ENCODE measurements at places on chromosomes 4 and X.

GRCh38 chr4:88008122-88008742 lies 797 bp downstream of the PKD2 start:
- DNase-seq = peak; percentile 12

DNA sequence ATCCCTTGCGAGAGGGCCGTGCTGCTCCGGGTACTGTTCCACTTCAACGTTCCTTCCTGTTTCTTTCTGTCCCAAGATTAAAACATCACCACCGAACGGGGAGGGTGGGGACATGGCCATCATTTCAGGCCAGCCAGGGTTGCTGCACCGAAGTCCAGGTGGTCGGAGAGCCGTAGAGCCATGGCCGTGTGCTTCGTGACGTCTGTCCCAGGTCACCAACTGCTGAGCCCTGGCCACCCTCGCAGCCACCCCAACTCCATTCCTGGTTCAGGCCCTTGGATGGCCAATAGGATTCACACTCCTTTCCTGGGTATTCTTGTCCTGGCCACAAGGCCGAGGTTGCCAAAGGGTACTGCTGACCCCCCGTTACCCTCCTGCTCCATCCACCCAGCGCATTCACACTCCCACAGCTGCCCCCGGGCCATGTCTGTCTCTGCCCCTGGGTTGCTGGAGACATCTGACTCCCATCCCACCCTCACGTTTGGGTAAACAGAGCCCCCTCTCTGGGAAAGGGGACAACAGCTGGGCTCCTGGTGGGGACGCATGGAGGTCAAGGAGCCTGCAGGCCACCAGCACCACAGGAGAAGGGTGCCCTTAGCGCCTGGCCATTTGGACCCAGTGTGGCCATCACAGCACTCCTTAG lies 103.2 kb downstream of the HMX1 start:
- DNase-seq = no peak

- no peak for DNase-seq
Measured at GRCh38 chr4:79201971-79202370, 123.9 kb downstream of the NAA11 start.

DNA sequence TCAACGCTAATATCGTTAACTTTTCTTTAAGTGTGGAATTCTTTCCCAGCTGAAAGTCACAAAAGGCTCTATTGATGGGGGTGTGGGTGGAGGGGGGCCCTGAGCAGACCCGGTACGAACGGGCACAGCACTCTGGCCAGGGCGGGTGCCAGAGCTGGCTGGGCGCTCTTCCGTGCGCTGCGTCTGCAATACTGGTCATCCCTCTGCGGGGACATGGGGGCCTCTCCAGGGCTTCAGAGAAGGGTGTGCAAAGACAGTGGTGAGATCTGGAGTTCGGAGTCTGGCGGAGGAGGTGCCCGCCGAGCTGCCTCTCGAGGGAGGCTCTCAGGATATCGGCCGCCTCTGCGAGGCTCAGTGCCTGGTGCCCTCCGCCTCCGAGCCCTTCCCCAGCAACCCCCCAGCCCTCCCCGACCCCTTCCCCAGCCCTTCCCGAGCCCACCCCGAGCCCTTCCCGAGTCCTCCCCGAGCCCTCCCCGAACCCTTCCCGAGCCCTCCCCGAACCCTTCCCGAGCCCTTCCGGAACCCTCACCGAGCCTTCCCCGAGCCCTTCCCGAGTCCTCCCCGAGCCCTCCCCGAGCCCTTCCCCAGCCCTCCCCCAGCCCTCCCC lies 34.3 kb downstream of the FGFRL1 start:
- no peak for DNase-seq

DNA sequence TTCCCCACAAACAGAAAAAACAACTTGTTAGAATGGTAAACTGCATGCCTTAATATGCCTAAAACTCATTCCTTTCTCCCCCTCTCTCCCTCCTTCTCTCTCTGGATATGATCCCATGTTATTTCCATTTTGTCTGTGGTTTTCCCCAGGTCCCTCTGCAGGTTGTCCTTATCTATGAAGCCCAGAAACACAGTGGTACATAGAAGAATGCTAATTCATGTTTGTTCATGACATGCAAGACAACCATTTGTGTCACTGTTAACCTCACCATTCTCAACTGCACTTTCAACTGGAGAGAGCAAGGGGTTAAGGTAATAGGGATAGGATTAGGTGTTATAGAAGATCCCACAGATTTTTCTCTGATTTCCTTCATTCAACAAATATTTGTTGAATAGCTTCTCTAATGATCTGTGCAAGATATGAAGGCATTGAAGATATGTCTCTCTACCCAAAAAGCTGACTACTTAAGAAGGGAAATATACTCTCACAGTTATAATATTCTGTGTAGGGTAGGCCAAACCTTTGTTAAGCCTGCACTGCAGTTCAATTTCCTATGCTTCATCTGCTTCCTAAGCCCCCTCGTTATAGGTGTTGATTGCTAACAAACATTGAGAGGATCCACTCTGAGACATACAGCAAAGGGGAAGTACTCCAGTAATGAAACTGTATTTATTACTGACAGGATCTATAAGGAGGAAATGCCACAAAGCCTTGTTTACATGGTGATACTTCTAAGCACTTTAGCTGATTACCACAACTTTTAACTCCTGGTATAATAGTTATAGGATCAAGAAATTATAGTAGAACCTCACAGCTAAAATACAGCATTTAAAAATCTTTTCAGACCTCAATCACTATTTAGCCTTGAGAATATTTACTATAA lies 96.1 kb downstream of the FRYL start:
- no peak for DNase-seq

DNA sequence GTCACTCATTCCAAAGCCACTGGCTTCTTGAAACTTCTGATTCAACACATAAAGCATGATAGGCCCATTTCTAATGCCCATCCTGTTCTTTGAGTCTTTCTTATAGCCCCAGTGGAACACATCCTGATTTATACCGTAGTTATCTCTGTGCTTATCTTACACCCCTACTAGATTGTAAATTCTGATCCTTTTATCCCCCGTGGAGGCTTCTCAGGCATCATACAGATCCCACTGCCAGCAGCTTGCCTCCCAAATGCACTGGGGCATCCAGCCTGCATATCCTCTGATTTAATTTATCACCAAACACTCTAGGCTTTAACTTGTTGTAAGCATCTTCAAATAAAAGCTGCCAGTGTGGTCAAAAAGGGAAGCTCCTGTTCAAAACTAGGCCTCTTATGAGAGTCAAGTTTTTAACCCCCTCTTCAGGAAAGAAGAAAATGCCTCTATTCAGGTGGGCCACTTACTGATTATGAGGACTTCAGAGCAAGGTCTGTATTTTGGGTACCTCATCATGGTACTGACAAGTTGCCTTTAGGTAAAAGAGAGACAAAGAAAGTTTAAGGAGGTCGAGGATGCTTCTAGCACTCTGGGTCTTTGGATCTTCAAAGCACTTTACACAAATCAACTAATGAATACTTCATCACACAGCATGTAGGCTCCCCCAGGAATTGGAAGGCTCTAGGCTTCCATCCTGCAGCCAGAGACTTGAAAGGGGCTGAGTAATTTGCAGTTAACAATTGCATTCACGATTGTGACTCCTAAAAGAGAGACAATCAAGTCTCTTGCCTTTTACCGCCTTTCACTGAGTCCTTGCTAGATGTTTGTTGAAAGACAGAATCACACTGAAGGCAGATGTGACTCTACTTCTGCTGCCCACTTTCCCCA lies 95.8 kb upstream of the LDB2 start:
- DNase-seq = no peak

DNA sequence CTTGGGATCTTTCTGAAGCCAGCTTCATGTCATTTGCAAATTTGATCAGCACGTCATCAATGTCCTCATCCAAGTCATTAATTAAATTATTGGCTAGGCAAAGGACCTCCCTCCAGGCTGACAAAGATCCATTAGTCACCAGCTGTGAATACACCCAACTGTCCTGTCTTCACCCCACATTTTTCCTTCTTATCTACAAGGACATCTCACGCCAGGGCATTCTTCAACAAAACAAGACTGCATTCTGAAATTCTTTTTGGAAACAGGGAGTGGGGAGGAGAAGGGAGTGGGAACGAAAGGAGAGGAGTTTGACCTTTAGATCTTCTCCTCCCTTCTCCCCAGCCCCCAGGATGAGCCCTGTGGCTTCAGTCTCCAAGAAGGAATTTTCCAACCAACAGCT lies 32.7 kb downstream of the NLGN3 start:
- no peak for DNase-seq

- DNase-seq = no peak
Measured at GRCh38 chr4:168162604-168163003, 70.3 kb downstream of the ANXA10 start.

DNA sequence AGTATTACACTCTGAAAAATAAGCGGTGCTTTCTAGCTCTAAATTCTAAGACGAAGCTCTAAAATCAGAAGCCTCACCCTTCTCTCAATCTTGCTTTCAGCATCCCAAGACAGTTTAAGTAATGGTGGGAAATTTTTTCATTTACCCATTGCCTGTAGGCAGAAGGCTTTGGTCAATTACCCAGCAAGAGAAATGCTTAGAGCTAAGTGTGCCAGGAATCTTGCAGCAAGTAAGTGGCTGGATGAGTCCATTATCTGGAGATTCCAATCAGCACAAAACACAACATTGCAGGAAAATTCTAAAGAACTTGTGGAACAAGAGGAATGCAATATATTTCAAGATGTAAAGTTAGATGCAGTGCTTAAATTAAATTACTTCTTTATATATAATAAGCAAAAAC lies 28.4 kb downstream of the USP26 start:
- DNase-seq = no peak

DNA sequence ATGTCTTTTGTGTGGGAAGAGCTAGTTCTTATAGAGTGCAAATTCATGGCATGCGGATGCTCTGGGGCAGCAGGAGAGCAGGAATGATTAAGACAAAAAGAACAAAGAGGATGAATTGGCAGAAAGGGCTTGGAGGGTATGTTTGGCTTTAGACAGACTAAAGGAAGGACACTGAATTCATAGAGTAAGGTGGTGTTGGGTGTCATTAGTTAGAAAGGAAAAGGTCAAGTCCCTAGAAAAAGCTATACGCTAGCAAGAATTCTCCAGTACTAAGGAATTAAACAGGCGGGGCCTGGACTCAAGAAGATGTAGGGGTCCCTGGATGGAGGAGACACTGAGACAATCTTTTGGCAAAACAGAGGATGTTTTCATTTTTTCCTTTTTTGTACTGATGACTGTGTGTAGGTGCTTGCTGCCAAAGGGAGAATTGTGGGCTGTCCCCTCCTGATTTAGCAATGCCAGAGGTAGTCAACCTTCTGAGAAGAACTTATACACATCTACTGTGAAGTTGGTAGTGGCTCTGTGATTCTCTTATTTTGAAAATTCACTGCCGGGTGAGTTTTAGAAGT lies 391.0 kb downstream of the SPRY1 start:
- no peak for DNase-seq

DNA sequence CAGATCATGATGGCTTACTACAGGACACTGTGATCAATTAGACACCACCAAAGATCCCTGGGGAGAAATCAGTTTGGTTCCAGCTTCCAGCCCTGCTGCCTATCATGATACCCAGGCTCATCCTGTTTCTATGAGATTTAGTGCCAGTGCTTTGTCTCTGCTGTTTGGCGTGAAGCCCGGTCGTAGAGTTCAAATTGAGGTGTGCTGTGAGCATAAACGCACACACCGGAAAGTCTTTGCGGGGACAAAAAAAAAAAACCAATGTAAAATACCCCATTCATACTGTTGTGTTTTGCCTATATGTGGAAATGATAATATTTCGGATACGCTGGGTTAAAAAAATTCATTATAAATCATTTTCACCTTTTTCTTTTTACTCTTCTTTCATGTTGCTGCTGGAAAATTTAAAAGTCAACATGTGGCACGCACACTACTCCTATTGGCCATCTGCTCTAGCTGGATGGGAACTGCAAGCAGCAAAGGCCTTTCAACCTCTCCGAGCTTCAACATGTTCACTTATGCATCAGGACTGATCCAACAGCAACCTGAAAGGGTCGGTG lies 607 bp upstream of the DKC1 start:
- DNase-seq = no peak

GRCh38 chr4:154332681-154333421 lies 158.7 kb downstream of the DCHS2 start:
- DNase-seq = peak; percentile 12

GRCh38 chr4:176376032-176376614 lies 56.4 kb downstream of the SPCS3 start:
- DNase-seq = no peak

DNA sequence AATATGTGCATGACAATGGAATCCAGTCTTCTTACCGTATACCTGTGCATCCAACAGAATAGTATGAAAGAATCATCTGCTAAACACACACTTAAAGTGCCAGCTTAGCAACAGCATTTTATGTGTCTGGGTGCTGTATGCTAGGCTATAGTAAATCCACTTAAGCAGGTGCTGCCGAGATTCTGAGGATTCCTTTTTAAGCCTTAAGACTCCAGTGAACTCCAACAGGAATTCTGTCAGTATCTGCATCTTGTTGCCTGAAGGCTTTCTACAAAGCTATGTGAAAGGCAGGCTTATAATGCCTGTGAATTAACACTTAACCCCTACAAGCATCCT lies 1076.4 kb upstream of the PABPC4L start:
- no peak for DNase-seq

GRCh38 chr4:14225688-14226207 lies 598.2 kb upstream of the BOD1L1 start:
- no peak for DNase-seq

DNA sequence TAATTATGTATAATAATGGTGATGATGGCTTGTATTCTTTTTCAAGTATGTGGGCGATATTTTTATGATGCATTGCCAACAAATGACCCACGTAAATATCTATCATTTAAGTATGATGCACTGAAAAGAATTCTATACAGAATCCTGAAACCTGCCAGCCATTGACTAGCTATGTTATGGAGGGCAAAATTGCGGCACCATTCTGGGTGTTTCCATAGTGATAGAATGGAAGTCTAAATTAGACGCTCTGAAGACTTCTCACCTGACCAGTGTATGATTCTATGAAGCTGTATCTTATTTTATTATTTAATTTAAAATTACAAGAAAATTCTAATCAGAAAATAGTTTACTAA lies 677 bp upstream of the CENPC start:
- DNase-seq = no peak

DNA sequence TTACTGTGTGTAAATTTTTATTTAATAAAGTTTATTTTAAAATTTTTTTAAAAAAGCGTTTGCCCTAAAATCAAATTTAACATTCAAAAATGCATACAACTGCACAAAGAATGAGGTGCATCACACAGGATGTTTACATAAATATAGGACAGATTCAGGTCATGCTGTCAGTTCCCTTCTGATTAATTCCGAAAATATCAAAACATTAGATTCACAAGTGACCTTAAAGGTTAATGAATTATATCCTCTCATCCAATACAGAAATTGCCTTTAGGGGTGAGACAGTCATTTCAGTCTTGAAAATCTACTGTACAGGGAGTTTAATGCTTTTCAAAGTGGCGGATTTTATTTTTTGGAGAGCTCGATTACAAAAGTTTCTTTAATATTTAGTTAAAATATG lies 208.7 kb upstream of the FTHL17 start:
- no peak for DNase-seq
